Activated naive CD8-positive, alpha-beta T cell treated with anti-CD3 and anti-CD28 coated beads for 36 hours (primary cell): ENCODE measurements at places on chromosomes 12 and 14. TPM values are rescaled to one million over a fixed set of nuclear protein-coding genes. Genes with fewer than 3 reads are reported as not detected.

DNA sequence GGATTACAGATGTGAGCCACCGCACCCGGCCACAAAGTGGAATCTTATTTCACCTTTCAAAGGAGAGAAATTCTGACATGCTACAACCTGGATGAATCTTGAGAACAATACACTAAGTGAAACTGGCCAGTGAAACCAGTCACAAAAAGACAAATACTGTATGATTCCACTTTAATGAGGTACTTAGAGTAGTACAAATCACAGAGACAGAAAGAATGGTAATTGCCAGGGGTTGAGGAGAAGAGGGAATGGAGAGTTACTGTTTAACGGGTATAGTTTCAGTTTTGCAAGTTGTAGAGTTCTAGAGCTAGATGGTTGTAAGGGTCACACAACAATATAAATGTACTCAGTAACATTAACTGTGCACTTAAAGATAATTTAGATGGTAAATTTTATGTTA lies 33.4 kb downstream of the ADIPOR2 start:
- no peak for DNase-seq

- no peak for DNase-seq
Observed at GRCh38 chr12:4472046-4472445, 26.4 kb upstream of the FGF6 start.

DNA sequence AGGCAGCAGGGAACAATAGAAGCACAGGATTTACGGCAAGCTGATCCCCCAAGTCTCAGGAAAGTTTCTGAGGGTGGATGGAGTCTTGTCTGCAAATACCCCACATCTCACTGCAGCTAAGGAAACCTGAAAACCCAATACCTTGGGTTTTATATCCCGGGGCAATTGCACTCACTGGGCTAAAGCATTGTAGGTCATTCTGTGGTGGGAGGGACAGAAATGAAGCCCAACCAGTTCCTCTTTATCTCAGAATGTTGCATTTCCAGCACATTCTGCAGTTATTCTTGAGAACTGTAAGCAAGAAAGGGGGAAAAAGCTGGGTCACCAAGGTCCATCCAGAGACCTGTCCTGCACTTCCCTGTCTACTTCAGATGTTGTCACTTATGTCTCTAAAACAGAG lies 39.8 kb downstream of the C12orf42 start:
- DNase-seq: no peak

DNA sequence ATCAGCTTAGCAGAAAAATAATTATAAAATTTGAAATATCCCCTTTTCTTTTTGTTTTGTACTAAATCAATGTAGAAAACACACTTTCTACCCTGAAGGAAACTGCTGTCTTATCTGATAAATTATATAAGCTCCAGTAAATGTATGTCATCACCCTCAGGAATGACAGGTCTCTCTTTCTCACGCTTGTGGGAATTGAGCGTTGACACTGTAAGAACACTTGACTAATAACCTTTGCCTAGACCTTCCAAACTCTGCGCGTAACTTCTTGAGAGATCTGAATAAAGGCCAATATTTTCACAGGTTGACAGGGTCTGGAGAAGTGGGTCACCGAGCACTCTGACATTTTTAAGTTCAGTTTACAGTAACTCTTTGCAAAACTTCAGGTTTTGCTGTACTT lies 138.5 kb downstream of the BCAT1 start:
- DNase-seq: no peak

The MAP3K9 gene
- 6.2 TPM for total RNA-seq

DNA sequence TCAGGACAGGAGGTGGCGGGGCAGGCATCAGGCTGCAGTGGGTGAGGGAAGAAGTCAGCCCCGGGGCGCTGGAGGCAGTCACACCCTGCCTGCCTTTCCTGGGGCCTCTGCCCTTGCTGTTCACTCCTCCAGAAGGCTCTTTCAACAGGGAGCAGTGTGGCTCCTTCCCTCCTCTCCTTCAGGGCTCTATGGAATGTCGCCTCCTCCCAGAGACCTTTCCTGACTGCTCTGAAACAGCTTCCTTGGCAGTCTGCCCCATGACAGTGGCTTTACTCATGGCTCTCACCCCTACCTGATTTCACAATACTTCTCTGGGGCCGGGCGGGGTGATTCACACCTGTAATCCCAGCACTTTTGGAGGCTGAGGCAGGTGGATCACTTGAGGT lies 7.1 kb downstream of the RHOF start:
- peak; percentile 45 for DNase-seq

GRCh38 chr12:52049688-52050087 lies 1.6 kb upstream of the NR4A1 start:
- DNase-seq: no peak

DNA sequence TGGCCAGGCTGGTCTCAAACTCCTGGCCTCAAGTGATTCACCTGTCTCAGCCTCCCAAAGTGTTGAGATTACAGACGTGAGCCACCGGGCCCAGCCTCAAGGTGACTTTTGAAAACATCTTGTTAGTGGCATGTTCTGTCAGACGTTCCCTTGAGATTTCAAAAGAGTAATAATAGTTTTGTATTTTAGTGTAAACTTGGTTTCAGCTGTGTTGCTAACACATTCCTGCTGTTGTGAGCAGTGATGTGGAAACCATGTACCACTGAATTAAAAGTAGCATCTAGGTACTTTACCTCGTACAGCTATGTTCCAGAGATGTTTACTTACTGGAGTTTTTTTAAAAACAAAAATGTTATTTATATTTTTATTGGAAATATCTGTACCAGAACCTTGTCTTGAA lies 111.3 kb downstream of the AEBP2 start:
- DNase-seq: no peak

The CCDC198 gene
- total RNA-seq: not detected
